ENCODE measurements at places on chromosomes 12 and 14.

- no peak for DNase-seq
These were observed 39.1 kb upstream of the CCDC63 start for GRCh38 chr12:110807640-110808039.

DNA sequence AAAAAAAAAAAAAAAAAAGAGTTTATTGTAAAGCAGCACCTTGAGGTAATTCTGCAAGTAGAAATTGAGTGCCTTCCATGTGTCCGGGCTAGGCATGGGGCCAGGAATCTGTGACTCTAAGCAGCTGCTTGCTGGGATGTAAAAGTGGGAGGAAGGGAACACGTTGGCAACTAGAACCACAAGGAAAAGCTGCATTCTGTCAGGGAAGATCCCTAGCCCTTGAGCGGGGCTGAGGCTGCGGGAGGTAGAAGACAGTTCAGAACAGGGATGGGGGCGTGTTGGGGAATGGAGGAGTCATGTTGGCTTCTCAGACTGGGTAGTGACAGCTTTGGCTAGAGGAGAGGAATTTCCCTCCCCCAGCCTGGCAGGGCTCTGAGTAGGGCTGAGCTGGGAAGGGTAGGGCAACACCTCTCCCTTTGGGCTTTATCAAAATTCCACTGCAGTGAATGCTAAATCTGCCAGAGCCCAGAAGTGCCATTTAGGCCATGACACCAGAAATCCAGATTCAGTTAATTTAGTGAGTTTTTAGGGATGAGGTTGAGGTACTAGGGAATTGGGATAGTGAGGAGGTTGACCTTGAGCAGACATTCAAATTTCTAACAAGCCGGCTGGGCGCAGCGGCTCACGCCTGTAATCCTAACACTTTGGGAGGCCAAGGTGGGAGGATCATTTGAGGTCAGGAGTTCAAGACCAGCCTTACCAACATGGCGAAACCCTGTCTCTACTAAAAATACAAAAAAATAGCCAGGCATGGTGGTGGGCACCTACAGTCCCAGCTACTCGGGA is 3.4 kb upstream of the TRAFD1 start:
- DNase-seq, result peak; percentile 75

DNA sequence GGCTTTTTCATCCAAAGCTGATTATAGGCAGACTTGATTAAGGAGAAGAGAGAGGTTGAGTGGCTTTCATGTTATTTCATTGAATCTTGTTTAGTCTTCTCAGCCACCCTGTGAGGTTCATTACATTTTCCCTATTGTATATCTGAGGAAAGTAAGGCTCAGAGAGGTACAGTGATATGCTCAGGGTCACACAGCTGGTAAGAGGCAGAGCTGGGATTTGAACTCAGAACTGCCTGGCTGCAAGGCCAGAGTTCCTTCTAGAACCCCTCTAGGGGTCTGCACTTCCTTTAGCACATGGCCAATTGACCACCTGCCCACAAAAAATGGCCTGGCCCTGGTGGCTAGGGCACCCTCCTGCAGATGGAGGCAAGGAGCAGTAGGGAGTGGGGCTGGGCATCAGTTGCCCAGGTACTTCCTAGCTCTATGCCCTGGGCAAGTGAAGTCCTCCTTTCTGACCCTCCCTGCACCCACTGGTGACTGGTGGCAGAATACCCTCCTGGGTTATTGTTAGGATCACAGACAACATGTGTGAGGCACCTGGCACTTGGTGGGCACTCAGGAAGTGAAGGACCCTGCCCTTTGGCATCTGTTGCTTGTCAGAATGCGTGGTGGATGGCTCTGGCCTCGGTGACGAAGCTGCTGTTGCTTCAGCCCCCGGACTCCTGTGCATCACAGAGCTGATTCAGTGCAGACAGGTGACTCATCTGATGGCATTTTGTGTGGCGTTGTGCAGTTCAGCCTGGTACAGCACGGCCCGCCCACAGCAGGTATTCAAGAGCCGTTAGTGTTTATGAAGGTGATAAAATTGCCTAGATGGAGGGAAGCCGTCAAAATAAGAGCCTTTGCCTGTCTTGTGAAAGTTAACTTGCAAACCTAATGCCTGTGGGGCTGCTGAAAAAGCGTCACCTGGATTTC is 115.8 kb downstream of the SLC25A47 start:
- no peak for DNase-seq

- DNase-seq, result no peak
These were observed 331.2 kb downstream of the SLC16A7 start for GRCh38 chr12:59927032-59927431.

GRCh38 chr14:36097356-36097755 is 79.2 kb downstream of the PTCSC3 start:
- DNase-seq, result no peak

DNA sequence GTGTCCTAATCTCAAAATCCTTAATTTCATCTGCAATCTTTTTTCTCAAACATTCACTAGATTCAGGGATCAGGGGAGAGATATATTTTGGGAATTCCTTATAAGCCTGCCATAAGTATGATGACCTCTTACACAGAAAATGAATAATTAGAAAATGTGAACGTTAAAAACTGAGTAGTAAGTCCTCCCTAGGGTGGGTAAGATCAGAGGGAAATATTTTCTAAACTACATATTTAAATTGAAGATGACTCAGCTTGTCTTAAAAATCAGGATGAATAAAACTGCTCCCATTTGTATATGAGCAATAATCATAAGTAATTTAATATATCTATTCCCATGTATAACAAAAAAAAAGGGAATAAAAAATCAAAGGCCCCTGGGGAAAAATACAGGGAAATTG is 935.5 kb downstream of the TMTC2 start:
- DNase-seq, result no peak

DNA sequence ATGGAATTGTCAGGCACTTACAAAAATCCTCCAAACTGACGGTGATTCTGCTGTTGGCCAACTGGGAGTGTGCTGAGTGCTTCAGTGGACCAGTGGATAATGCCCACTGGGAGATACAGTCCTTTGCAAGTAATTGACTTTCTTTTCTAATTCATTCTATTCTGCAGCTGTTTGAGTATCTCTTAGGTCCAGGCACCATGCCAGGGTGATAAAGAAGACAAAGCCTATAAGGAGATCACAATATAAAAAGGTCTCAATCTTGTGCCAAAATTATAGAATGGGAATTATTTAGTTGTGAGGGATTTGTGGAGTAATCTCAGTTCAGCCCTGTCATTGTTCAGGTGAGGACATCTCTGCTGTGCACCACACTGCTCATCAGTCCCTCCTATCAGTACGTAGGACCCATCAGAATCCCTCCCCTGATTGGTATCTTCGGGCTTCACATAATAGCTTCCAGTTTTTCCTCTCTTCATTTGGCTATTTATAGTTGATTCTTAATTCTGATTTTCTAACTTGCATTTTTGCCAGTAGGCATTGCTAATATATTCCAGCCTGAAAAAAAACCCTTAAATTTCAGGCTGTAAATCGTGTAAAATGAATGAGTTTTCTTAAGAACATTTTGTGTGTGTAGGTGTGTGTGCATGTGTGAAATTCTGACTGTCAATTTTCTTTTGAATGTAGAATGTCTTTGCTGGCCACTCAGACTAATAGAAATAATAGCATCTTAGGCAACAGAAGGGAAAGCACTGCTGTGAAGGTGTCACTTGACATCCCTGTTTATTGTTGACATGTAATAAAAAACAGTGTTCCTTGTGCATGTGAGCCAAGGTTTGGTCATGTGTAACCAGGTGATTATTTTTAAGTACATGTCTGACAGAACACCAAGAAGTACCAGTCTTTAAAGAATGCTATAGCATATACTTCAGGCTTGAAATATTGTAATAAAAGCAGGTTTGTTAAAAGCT is 457.6 kb upstream of the RGS6 start:
- no peak for DNase-seq

- DNase-seq, result no peak
These were observed 125.4 kb downstream of the DYRK2 start for GRCh38 chr12:67773896-67774295.

DNA sequence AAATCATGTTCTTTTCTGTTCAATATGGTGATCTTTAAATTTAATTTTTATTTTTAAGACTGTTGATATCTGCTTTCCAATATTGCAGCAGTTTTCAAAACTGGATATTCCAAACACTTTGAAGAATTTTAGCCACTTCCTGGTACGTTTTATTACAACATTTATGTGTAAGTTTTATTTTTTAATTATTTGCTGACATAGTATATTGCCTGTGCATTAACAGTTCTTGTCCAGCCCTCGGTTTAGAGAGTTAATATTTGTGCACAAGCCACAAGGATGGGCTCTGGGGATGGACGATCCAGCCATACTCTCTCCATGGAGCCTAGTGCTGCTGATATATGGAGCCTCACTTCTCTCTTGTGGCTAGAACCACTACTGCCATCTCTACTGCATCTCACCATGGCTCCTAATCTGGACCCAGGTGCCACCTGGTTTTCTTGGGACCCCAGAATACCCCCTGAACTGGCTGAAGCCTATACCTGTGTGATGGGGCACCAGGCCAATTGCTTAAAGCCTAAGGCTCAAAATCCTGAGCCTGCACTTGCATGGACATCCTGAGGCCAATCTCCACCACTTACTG is 262.5 kb downstream of the RASSF9 start:
- DNase-seq, result no peak

Data from left forelimb (tissue), 1 donor.